ENCODE measurements at places on chromosomes 11 and 22.

DNA sequence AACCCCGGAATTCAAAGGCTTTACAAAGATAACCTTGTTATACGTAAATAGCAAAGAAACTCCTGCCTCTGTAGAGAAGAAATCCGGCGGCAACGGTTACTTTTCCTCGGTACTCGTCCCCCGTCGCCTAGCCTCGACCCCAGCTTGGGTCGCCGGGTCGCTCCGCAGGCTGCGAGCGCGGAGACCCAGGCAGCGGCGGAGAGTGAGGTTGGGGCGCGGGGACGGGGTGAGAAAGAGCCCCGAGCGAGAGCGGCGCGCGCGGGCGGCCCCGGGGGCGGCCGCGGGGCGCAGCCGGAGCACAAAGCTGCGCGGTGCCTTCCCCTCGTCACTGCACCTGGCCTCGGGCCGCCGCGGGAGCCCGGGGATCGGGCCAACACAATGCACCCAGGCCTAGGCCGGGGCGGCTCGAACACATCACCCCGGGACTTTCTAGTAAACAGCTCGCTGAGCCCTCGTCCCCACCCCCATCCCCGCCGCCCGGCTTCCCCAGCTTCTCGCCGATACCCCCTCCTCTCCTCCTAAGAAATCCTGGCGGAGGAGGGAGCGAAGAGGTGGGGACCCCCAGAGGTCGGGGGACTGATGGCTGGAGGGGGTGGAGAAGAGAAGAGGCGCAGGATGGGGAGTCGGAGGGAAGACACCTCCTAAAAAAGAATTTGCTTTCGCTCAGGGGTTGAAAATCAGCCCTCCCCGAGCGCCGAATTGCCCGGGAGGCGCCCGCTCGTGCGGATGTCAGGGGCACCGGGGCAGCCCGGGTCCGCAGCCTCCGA lies 845 bp downstream of the MPPED2 start:
- DNase-seq = no peak

- no peak for DNase-seq
These were observed 774 bp upstream of the E2F8 start for GRCh38 chr11:19241260-19242178.

- DNase-seq = no peak
These were observed 17.5 kb downstream of the EMSY start for GRCh38 chr11:76462317-76462716.

- no peak for DNase-seq
These were observed 88.9 kb upstream of the DDI1 start for GRCh38 chr11:103947546-103947919.

- no peak for DNase-seq
These were observed 2.9 kb upstream of the NXPE4 start for GRCh38 chr11:114598461-114598860.

- no peak for DNase-seq
These were observed 7.3 kb upstream of the TEAD1 start for GRCh38 chr11:12666915-12667314.

DNA sequence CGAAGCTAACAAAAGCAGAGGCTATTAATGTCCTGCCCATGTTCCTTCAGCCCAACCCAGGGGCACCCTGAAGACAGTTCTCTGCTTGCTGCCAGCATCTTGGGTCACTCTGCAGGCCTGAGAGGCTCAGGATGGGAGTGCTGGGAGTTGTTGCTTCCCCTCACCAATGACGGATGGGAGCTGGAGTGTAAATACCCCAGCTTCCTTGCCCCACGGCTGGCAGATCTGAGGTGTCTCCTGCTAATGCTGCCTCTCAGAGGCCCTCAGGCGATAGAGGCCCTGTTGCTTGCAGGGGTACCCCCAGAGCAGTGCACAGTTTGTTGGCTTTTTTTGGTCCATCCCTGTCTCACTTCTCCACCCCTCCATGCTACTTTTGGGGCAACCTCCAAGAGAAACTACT lies 32.9 kb downstream of the IFT27 start:
- DNase-seq = no peak

DNA sequence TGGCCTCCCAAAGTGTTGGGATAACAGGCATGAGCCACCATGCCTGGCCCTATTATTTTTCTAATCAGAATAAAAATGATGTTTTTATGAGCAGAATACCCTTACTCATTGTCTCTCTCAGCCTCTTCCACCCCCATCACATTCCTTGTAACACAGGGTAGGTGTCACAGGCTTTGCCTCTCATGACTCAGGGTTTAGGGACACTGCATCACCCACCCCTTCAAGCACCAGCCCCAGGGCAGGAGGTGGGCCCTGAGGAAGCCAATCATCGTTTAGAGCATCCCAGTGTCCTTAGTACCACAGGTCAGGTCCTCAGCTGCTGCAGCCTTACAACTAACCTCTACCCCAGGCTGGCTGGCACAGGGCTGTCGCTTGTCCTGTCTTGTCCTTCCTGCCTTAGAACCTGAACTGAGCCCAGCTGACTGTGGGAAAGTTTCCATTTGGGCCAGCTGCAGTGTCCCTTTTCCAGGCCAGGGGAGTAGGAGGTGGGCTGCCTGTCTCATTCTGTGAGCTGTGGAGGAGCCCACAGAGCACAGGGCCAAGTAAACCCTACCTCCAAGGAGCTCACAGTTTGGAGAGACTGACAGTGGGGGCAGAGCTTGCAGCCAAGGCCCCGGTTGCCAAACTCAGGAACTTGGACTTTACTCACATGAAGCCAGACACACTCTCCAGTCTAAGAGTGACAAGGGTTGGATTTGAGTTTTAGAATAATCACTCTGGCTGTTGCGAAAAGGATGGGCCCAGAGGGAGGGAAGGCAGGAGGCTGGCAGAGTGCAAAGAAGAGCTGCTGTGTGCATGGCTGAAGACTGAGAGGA lies 19.5 kb upstream of the UVRAG start:
- no peak for DNase-seq

Data from stimulated activated CD8-positive, alpha-beta memory T cell treated with anti-CD3 and anti-CD28 coated beads, Interleukin-4, amount 100 ng/mL, for 4 hours (primary cell).